ENCODE measurements at places on chromosomes 16 and 17. TPM values are rescaled to one million over a fixed set of nuclear protein-coding genes. Genes with fewer than 3 reads are reported as not detected.

The ZNF213 gene
- total RNA-seq: 5.7 TPM

The SULT1A4 gene
- 3.1 TPM for total RNA-seq

The ARHGAP44 gene
- total RNA-seq: 7.4 TPM

The SEC14L5 gene
- total RNA-seq: 1.6 TPM

The TERB1 gene
- 0.10 TPM for total RNA-seq

Data from spinal cord (tissue), 10 donors.